Glutamatergic neuron (in vitro differentiated cells): ENCODE measurements at places on chromosomes 6 and 20.

GRCh38 chr20:11378252-11378651 is 539.4 kb upstream of the BTBD3 start:
- no peak for DNase-seq

DNA sequence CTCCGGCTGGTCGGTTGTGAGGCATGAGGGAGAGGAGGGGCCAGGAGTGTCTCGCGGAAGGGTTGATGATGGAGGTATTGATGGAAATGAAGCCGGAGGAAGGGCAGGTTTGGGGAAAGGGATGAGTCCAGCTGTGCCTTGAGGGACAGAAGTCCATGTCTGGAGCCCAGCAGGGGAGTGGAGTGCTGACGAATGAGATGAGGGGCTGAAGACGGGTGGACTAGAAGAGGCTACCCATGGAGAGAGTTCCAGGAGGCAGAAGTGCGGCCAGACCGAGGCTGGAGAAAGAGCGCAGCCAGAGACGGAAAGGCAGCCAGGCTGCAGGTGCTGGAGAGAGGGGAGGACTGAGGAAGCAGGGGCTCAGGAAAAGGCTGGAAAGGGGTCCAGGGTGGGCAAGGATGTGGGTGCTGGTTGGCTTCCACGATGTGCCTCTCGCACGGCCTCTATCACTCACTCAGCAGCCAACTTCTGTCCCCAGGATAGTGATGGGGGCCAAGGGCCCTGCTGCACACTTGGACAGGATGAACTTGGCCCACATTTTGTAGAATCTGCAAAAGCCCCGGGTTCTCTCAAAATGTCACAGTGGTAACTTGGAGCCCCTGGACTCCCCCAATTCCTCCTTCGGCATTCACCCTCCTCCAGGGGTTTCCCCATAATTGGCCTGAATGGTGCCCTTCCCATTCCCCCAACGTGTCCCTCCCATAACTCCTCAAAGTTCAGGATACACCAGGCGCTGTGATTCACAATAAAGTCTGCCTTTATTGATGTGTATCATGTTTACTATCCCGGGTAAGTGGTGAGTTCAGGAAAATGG is 627 bp upstream of the EIF6 start:
- no peak for DNase-seq

DNA sequence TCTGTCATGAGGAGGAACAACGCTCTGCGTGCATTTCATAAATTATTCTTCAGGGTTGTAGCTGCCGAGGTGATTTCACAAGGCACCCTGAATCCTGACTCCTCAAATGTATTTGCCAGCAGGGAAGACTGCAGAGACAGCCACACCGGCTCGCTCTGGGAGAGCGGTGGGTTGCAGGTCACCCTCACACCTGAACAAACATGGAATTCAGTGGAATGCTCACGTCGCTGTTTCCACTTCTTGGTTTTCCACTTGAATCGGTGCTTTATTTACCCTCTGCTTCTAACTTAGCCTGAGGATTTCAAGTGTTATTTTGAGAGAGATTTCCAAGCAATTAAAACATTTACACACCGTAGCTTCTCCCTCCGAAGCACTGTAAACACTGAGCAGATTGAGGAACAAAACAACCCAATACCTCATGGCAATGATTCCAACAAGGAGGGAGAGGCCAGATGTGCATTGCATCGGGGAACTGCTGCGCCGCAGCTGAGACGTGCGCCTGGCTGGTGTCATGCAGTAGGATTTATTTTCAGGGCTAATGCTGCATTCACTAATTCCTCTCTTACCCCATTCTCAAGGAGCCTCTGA is 59.5 kb upstream of the GGTLC1 start:
- DNase-seq, result no peak

- DNase-seq, result no peak
Observed at GRCh38 chr6:165571721-165572132, 91.3 kb downstream of the PDE10A start.

GRCh38 chr20:50240092-50240491 is 49.5 kb downstream of the CEBPB start:
- no peak for DNase-seq

- no peak for DNase-seq
Observed at GRCh38 chr6:89589297-89590025, 49.1 kb downstream of the LYRM2 start.

DNA sequence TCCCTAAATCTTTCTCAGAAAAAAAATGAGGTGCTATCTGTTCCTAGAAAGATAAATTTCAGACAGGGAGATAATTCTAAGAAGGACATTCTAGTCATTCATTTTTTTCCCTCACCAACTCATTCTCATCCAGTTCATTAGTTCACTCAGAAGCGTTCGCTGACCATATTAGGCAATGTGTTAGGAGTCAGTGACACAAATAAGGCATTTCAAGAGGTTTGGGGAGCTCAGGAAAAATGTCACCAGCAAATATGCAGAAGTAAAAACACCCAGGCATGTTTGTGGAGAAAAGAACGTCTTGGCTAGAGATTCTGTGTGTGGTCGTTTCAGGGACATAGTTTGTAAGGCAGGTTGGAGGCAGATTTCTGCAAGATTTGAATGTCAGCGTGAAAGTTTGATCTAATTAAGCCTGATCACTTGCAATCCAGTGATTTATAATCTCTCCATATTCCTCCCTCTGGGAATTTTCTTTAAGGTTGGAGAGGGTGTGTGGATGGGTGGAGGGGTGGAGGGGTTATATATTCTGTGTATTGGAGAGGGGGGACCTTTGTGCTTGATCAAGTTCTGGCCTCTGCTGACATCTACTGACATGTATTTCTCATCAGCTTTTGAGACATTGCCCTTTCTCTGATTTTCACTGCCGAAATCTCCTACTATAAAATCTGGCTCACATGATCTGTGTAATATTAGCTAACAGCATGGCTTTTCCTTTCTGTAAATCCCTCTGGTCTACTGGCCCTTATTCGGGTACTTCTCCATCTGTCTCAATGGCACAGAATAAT is 3.6 kb downstream of the MYCT1 start:
- DNase-seq, result no peak

DNA sequence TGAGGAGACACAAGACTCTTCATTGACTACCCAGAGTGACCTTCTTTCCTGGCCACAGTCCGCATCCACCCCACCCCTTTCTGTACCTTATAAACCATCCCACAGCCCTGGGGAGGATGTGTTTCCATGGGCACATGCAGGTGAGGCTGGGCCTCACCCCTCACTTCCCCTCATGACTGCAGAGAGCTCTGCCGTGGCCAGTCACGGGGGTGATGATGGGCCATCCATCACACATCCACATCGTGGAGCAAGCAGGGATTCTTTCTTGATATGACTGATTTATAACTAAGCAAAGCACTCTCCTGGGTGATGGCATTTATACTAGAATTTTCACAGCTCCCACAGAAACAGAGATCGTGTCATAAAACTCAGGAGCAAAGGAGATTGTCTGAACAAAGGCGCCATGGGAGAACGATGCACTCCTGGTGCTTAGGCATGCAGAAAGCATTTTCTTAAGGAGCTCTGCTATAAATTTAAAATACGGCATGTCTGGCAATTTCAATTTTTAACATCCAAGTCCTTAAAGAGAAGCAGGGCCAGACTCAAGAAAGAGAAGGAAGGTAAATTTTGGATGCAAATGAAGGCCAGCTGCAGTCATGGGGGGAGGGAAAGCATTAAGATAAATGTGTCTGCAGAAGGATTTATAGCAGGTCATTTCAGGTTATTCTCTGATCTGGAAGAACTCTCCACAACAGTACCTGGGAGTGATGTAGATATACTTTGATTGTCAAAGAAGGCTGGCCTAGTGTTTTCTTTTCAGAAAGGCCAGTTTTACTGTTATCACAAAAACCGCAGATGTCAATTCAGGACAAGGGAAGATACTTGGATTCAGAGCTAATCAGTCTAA is 777.0 kb downstream of the C6orf118 start:
- DNase-seq, result no peak

DNA sequence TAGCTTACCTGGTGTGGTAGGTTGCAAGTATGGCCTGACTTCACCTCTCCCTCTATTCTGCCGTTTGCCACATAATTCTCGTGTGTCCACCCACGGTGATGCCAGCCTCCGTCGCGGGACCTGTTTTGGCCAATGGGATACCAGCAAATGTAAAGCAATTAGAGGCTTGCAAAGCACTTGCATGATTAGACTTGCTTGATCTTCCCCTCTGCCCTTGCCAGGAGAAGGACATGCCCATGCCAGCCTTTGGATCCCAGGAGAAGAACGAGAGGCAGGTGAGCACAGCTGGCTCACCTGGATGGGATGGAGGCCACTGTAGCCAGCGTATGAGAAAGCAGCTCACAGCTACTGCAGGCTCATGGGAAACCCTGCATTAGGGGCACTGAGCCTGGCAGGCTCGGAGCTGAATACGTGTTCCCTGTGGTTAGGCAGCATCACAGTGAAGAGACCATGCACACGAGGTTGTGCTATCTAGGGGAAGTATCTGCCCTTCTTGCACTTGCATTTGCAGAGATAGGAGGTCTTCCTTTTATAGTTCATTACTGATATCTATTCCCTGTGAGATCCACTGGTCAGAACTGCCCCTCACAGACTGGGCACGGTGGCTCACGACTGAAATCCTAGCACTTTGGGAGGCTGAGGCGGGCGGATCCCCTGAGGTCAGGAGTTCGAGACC is 62.4 kb downstream of the TMEM242 start:
- no peak for DNase-seq

- no peak for DNase-seq
Observed at GRCh38 chr20:47506850-47507249, 5.2 kb downstream of the NCOA3 start.

DNA sequence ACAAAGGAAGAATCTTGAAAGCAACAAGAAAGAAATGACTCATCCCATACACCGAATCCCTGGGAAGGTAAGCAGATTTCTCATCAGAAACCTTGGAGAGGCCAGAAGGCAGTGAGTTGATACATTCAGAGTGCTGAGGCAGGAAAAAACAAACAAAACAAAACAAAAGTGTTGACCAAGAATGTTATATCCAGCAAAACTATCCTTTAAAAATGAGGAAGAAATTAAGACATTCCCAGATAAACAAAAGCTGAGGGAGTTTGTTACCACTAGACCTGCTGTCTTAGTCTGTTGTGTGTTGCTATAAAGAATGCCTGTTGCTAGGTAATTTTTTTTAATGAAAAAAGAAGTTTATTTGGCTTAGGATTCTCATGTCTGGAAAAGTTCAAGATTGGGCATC is 33.7 kb upstream of the PPP1R3G start:
- no peak for DNase-seq

- DNase-seq, result no peak
Observed at GRCh38 chr6:118770112-118770788, 118.9 kb upstream of the CEP85L start.

DNA sequence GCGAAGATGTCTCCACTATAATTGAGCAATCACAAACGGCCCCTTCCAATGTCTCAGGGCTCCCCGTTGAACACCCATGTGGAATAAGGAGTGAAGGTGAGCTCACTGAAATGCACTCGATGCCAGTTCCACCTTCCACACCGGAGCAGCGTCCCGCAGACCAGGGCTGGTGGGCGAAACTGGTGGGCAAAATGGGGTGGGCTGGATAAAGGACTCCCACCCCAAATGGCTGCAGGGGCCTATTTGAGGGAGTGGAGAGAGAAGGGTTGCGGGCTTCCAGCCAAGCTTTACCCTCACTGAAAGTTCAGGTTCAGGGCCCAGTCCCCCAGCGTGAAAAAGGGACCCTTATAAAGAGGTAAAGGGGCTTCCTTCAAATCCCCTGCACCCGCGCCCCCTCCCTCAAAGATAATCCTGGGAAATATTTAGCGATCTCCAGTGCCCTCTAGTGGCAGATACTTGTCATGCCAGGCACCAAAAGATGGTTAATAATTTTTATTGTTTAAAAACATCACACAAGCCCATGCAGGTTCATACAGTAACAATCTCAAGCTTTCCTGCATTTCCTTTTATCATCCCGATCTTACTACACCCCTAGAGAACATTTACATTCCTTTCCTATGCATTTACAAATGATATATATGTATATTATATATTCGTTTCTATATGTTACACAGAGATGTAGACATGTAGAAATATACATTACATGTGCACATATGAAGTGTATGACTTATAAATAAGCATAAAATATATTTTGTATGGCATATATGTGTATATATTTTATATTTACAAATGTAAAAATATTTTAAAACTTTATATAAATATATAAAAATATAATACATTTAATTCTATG is 58.2 kb upstream of the NKX2-2 start:
- DNase-seq, result no peak

GRCh38 chr6:89505847-89506246 is 72.9 kb downstream of the ANKRD6 start:
- DNase-seq, result no peak

GRCh38 chr20:62896526-62896925 is 29.8 kb downstream of the DIDO1 start:
- no peak for DNase-seq

DNA sequence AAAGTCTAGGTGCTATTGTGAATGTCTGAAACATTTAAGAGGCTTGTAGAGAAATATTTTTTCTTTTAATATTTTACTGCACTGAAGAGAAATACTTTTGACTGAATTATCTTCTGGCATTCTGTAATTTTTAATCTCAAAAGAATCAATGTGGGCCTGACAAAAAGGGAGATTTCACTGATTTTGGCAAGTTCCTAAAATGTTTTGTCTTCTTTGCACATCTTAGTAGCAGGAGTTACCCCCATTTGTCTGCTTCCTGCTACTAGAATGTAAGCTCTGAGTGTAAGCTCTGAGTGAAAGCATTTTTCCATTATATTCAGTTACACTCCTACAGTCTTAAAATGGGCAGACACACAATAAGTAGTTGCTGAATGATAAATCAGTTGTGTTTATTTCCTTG is 31.1 kb downstream of the HDAC2 start:
- DNase-seq, result no peak

DNA sequence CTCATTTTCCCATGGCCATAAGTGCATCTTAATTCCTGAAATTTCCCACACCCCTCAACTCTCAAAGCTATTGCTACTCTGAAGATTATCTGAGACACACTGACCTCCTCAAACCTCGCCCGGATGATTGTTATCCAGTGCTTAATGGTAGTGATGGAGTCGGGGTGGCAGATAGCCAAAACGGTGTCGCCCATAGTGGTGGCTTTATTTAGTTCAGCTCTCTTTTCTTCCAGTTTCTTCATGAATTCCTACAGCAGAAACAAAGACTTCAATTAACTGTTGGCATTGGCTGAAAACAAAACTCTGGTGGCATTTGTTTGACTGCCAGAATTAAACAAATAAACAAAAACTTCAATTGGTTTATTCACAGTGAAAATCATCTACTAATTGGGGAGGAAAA is 165.4 kb downstream of the DST start:
- no peak for DNase-seq

DNA sequence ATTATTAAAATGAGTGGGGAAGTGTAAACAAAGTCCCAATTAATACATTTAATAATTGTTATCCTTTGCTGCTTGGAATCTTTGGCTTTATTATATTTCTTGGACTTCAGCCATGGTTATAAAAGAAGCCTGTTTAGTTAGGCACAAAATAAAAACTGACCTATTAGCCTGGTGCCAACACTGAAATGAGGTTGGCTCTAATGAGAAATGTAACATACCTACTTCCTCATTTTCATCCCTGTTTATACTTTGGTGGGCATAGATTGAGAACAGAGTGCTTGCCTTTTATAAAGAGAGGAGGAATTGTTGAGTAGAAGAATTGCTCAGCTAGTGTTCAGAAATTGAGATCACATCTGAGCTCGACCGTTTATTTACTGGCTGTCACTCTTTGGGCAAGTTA is 471.3 kb downstream of the UTRN start:
- no peak for DNase-seq
